ENCODE measurements at places on chromosomes 3 and 15.

DNA sequence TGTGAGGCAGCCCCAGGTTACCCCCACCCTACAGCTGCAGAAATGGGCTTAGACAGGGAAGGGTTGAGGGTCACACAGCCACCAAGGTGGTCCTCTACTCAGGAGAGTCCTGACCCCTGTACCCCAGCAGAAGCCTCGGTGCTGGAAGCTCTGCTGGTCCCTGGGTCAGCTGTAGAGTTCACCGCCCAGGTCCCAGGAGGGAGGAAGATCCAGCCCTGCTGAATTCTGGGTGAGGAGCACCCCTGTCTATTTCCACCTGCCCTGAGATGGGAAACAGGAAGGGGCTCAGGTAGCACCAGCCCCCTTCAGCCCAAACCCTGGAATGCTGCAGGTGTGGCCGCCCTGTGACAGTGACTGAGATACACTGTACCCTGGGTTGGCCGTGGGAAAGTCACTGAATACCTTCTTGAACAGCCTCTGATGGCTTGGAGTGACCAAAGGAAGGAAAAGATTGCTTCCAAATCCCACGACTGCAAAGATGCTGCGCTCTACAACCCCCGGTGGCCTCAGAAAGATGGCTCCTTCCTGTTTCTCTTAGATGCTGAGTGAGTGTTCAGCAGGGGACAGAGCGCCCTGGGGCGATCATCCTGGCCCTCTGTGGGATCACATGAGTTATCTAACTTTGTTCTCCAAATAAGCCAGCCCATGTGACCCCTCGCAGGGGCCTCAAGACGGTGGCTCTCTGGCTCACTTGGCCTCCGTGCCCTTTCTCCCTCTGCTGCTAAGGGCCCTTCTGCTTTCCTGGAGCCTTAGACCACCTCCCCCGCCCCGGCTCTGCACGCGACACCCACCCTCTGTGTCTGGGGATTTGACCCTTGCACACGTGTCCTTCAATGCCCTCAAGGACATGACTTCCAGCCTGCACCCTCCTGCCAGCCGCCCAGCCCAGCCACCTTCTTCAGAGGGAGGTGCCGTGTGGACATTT is 141.9 kb downstream of the NSMCE3 start:
- H3K27ac ChIP-seq, result no peak overlapping the region
- DNase-seq, result no peak
- no peak overlapping the region for H3K4me3 ChIP-seq
- no peaks in the 10 kb centered on the region for H3K27me3 ChIP-seq
- no peaks in the 10 kb centered on the region for H3K36me3 ChIP-seq

DNA sequence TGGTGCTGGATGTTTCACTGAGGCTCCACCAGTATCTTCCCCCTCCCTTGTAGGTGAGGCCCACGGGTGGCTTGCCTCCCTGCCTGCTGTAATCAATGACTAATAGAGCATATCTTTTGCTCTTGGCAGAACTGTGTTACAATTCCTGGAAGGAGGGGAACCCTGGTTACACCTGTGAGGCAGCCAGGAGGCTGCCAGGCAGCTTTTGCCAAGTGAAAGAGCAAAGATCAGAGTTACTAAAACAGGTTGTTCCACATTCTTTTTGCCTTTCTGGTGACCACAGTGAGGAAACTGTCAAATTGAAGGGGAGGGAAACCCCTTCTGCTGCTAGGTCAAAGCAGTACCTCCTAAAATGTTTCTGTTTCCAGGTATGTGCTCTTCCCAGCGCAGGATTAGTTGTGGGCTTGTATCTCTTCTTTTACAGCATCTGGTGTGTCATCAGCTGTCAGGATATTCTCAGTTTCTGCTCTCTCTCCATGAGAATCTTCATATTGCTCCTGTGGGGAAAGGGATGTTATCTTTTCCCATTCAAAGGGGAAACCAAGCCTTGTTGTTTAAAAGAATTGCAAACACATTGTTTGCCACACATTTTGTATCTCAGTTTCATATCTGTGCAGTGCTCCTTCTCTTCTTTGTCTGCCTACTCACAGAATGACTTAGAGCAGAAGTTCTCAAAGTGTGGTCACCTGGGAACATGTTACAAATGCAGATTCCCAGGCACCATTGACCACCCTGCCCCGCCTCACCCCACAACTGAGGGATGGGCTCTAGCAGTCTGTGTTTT is 137.4 kb upstream of the UMPS start:
- H3K4me1 ChIP-seq, result no peaks in the 10 kb centered on the region
- H3K27ac ChIP-seq, result peak overlapping the region; percentile 3
- no peak for DNase-seq
- H3K4me3 ChIP-seq, result no peak overlapping the region
- no peaks in the 10 kb centered on the region for H3K27me3 ChIP-seq

GRCh38 chr3:177944228-177944661 is 592.0 kb upstream of the KCNMB2 start:
- H3K36me3 ChIP-seq, result no peaks in the 10 kb centered on the region
- no peaks in the 10 kb centered on the region for H3K27me3 ChIP-seq
- no peak overlapping the region for H3K4me3 ChIP-seq
- H3K27ac ChIP-seq, result no peak overlapping the region

- H3K27me3 ChIP-seq, result no peaks in the 10 kb centered on the region
- no peak overlapping the region for H3K4me3 ChIP-seq
- no peaks in the 10 kb centered on the region for H3K36me3 ChIP-seq
These were observed 436.7 kb downstream of the PDCD6IP start for GRCh38 chr3:34235096-34235495.

DNA sequence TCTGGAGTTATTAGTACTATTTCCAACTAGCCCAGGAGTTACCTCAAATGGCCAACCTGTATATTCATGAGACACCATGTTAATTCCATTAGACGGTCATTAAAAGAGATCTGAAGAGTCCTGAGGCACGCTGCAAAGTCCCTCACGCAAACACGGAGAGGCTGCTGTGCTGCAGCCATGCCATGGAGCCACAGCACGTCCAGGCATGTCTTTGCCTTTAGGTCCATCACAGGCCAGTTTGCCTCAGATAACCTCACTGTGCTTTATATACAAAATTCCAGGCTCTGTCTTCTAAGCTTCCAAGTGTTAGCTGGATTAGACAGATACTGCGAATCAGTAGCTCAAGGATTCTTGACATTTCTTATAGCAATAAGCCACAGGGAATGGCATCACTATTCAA is 9.8 kb upstream of the PLAAT1 start:
- DNase-seq, result no peak
- no peaks in the 10 kb centered on the region for H3K27me3 ChIP-seq
- no peak overlapping the region for H3K4me3 ChIP-seq
- H3K36me3 ChIP-seq, result no peaks in the 10 kb centered on the region
- H3K27ac ChIP-seq, result no peak overlapping the region

DNA sequence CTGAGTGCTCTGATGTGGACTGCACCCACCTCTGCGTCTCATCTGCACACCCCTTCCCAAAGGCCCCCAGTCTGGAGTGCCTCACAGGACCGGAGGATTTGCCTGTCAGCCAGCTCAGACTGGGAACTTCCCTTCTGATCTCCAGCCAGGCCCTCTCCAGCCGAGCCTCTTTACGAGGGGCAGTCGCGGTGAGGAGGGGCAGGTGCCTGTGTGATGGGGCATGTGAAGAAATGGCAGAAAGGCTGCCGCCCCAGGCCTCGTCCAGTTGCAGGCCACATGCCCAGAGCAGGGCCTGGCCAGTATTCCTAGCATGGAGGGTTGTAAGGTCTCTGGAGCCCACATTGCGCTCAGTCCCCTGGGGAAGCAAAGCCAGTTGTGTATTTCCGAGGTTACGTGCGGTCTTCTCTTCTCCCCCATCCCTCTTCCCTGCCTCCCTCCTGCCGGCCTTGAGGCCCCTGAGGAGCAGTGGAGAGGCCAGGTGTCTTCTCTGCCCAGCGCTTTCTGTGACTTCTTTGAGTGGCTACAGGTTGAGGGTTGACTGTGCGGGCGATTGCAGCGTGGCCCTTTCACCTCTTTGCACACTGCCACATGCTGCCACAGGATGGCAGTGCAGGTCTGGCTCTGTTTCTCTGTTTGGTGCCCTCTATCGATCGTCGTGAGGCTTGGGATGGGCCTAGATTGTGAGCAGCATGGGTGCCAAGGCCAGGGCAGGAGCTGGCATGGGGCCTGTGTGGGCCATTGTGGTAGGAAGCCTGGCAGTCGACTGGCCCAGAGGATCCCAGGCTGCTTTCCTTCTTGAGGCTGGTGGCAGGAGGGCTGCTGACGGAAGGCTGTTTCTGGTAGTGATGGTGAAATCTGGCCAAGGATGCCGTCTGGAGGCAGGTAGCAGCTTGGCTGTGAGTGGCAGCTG is 5.3 kb downstream of the CLK3 start:
- no peak for DNase-seq
- H3K36me3 ChIP-seq, result peaks cover 18% of the 10 kb centered on the region

GRCh38 chr3:65854606-65855304 is 184.0 kb downstream of the MAGI1 start:
- no peak overlapping the region for H3K27ac ChIP-seq
- DNase-seq, result no peak
- H3K27me3 ChIP-seq, result no peaks in the 10 kb centered on the region
- no peak overlapping the region for H3K4me3 ChIP-seq

DNA sequence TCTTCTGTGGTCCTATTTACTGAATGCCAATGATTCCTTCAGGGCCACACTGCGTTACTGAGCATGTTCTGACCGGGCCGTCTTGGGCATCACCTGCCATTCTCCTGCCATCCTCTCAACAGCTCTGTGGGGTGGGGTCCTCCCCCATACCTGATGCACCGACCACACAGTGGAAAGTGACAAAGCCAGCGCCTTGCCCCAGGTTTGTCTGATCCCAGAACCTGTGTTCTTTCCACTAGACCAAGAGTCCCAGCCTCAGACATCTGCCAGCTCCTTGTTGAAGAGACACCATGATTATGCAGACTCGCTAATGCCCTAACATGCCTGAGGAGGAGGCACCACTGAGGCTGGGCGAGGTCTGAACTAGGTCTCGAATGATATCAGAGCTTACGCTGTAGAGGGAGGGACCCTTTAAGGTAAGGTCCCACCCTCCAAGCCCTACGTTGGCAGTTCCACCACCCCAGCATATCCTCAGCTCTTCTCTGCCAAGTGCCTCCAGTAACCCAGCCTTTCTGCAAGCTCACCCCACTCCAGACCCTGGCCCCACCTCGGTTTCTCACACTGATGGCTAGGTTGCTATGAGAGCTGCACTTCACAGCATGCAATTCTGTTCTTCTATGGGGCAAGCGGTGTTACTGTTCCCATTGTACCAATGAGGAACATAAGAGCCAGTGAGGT is 29.8 kb upstream of the PLXNA1 start:
- no peak for DNase-seq
- no peaks in the 10 kb centered on the region for H3K4me1 ChIP-seq
- no peak overlapping the region for H3K4me3 ChIP-seq

GRCh38 chr15:55194256-55194655 is 2.5 kb downstream of the RSL24D1 start:
- DNase-seq, result no peak
- H3K4me3 ChIP-seq, result no peak overlapping the region
- H3K36me3 ChIP-seq, result no peaks in the 10 kb centered on the region
- H3K4me1 ChIP-seq, result peaks cover 7% of the 10 kb centered on the region
- no peaks in the 10 kb centered on the region for H3K27me3 ChIP-seq

DNA sequence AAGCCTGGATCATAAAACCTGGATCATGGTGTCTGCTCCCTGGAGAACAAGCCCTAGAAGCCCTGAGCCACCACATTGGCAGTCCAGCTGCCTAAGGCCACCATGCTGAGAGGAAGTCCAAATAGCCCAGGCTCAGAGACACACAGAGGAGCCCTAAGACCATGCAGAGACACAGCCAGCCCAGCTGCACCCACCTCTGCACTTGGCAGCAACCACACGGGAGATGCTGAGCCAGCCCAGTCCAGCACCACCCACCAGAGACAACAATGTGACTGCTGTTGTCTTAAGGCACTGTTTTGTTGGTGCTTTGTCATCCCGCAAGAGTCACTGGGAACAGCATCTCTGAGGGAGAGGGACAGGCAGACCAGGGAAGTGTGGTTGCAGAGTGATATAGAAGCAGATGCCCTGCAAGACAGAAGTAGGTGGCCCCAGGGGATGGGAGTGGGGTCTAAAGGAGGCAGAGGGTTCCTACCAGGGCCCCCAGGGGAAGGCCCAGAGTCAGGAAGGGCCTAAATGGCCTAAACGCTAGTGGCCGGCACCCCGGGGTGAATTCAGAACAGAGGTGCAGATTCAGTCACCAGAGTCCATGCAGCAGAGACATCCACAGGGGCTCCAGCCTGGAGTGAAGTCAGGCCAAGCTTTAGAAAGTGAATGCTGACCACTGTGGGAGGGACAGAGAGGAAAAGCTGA is 105.4 kb upstream of the PRR20G start:
- no peak overlapping the region for H3K27ac ChIP-seq
- H3K27me3 ChIP-seq, result no peaks in the 10 kb centered on the region
- DNase-seq, result no peak

DNA sequence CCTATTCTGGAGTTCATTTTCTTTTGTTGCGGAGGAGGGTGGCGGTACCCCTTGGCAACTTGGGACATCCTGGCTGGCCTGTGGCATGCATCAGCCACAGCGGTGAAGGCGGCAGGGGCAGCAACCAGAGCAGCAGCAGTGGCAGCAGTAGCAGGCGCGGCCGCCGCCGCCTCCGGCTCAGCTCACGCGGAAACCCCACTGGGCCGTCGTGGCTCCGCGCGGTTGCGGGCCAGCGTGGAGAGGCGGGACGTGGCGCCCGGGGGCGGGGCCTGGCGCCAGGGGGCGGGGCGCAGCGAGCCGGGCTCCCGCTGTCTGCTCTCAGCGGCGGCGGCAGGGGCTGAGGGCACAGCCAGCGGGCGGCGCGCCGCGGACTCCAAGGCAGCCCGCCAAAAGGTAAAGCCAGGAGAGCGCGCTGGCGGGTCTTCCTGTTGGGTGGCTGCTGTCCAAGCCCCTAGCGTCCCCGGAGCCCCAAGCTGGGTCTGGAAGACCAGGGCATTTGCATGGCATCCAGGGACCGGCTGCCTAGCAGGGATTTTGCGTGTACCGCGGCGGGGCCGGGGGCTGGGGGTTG is 334.4 kb upstream of the THRB start:
- H3K27me3 ChIP-seq, result no peaks in the 10 kb centered on the region
- no peak overlapping the region for H3K27ac ChIP-seq
- H3K4me3 ChIP-seq, result peak overlapping the region; percentile 77
- H3K36me3 ChIP-seq, result no peaks in the 10 kb centered on the region
- H3K4me1 ChIP-seq, result peaks cover 7% of the 10 kb centered on the region

DNA sequence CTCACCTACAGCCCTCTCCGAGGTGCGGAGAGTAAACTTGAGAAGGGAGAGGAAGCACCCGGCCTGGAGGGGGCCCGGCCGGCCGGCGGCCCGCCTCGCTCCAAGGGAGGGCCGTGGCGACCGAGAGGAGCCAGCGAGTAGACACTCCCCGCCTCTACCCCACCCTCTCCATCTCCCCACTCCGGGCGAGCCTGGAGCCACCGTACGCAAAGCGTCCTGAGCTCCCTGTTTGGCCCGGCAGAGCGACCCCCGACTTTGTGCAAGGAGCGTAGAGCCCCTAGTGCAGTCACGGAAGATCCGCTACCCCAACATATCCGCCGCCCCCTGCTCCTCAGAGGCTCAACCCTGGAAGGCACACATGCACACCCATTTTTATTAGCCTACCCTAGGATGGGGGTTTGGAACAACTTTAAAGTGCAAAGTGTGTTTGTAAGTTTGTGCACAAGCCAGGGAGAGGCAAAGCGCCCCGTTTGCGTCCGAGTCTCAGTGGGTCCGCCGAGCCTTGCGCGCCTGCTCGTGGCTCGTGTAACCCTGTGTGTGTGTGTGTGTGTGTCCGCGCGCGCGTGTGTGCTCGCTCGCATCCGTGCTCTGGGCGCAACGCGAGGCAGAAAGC is 508 bp upstream of the SMAD6 start:
- peak overlapping the region; percentile 81 for H3K27ac ChIP-seq
- no peaks in the 10 kb centered on the region for H3K27me3 ChIP-seq
- no peaks in the 10 kb centered on the region for H3K36me3 ChIP-seq
- H3K4me1 ChIP-seq, result peaks cover 7% of the 10 kb centered on the region
- DNase-seq, result peak; percentile 26
- peak overlapping the region; percentile 57 for H3K4me3 ChIP-seq
